ENCODE measurements at places on chromosomes 11 and 22. TPM values are rescaled to one million over a fixed set of nuclear protein-coding genes. Genes with fewer than 3 reads are reported as not detected.

DNA sequence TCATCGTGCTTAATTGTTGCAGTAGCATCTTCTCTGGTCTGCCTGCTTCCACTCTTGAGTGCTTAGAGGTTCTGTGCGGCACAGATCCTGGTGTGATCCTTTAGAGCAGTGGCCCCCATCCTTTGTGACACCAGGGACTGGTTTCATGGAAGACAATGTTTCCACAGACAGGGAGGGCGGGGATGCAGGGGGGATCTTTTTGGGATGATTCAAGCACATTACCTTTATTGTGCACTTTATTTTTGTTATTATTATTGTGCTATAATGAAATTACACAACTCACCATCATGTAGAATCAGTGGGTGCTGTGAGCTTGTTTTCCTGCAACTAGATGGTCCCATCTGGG, 76.8 kb upstream of the SHANK2 start:
- no peak for DNase-seq

DNA sequence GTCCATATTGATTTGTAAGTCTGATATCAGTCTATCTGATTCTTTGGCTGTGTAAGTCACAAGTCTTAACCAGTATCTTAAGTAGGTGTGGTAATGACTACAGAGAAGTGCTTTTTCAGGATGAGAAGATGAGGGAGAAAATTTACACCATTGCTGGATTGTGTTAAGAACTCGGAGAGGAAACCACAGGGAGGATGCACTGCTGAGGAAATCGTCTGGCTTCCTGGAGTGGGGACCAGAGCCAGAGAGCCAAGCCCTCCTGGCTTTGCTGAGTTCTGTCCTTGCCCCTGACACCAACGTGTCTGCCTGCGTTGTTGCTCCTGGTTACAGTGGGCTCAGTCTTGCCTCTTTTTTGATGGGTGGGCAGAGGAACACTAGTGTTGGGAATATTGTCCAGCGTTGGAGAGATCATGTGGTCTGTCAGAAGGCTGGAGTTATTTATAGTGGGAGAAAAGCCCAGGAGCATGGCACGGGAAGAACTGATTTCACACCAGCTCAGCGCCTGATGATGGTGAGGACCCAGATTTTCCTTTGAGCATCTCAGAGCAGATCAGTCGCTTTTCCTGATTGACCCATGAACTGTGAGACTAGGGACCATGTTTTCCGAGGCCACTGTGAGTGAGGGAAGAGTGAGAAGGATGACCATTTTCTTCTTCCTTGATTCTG, 29.6 kb downstream of the MARK2 start:
- no peak for DNase-seq

DNA sequence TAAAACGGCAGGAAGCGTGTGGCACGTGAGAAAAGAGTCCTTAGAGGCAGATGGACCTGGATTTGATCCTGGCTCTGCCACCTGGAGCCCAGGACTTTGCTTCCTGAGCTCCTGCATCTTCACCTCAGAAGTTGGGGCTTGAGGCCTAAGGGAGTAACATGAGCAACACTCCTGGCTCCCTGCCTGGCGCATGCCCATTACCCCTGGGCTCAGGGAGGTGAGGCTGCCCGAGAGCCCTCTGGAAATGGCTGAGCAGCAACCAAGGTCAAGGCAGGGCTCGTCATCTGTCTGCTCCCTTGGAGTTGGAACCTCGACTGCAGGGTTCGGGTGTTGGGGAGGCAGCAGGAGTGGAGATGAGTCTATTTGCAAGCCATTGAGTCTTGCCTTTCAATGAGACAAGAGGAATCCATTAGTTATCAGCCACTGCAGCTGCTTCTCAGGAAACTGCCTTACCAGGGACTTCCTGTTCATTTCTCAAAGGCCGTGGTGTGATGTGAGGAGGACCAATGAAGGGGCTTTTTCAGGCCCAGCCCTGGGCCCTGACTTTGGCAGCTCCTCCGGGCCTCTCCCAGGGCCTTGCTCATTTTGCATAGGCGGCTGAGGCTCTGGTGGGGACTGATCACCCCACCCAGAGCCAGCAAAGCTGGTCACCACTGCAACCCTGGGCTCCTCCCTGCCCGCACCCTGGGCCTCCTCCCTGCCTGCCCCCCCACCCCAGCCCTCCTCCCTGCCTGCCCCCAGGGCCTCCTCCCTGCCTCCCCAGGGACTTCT, 6.4 kb downstream of the FADS2 start:
- peak; percentile 61 for DNase-seq

GRCh38 chr11:108069947-108070346, 51.4 kb upstream of the ACAT1 start:
- DNase-seq = no peak

GRCh38 chr22:30159561-30160353, 79.5 kb downstream of the HORMAD2 start:
- no peak for DNase-seq

DNA sequence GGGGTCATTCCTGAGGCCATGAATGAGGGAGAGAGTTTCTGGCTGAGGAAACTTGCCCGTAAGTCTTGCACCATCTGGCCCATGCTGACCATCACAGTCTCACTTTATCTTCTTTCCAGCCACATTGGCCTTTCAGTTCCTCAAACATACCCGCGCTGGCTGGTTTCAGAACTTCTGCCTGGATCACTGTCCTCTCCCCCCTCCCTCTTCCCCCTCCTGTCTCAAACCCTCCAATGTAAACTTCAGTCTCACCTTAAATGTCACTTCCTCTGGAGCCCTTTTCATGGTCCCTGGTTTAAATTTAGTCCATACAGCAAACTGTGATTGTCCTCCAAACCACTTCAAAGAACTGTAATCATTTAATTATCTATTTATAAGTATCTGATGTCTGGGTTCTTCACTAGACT, 3.7 kb upstream of the TMEM109 start:
- no peak for DNase-seq

GRCh38 chr22:44151676-44152075, 29.0 kb upstream of the PARVG start:
- DNase-seq = no peak

- DNase-seq = no peak
Measured at GRCh38 chr22:50739279-50739691, 1.3 kb downstream of the ACR start.

GRCh38 chr11:13984616-13985450, 22.3 kb downstream of the SPON1 start:
- no peak for DNase-seq

DNA sequence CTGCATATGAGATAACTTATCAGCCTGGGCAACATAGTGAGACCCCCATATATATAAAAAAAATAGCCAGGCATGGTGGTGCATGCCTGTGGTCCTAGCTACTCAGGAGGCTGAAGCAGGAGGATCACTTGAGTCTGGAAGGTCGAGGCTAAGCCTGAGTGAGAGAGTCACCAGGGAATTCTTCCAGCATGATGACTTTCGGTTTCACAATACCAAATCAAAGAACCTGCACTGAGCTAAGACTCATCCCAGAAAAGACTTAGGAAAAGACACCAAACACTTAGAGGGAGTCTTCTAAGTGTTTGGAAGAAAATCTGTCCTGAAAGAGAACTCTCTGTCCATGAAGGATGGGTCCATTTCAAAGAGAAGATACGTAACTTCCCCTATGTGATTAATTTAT, 12.7 kb downstream of the STK33 start:
- no peak for DNase-seq

GRCh38 chr11:72732329-72732728, 19.9 kb downstream of the ARAP1 start:
- no peak for DNase-seq

DNA sequence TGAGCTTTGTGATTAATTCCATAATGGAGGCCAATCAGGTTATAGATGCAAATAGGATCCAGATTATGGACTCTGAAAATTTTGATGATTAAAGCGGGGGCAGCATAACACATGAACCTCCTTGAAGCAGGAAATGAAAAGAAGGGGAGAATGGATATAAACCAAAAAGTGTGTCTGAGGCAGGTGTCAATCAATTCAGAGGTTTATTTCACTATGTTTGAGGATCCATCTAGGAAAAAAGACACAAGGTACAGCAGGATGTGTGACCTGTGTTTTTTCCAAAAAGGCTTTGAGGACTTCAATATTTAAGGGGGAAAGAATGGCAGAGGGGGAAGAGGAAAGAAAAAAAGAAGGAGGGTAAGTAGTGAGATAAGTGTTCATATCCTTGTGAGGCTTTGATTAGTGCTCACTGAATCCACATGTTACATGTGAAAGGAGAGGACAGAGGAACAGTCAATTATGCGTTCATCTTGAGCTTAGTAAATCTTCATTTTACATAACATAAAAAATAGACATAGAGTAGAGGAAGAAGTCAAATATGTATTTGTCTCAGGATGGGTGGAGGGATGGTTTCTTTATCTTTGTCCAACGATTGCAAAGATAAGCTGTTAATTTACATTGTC, 34.1 kb downstream of the MS4A2 start:
- no peak for DNase-seq

- DNase-seq = no peak
Measured at GRCh38 chr11:74725701-74726100, 5.5 kb downstream of the CHRDL2 start.

DNA sequence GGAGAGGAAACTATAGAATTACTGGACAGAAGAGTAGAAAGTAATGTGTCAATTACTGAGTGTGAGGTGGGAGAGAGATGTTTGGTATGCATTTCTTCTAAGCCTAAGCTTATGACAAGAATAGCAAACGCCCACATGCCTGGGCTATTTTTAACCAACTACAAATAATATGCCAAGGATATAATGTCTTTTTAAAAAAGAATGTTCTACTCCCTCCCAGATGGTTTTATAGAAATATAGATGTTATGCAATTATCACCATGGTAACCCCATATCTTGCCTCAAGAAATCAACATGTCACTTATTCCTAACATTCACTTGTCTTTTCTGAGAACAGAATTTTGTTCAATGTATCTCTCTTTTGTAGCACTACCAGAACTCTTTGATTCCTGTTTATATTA, 996.7 kb upstream of the CHORDC1 start:
- no peak for DNase-seq

GRCh38 chr11:116869610-116870009, 32.2 kb upstream of the APOA1 start:
- DNase-seq = no peak

- DNase-seq = no peak
Measured at GRCh38 chr22:45291931-45292290, 7.2 kb downstream of the UPK3A start.

DNA sequence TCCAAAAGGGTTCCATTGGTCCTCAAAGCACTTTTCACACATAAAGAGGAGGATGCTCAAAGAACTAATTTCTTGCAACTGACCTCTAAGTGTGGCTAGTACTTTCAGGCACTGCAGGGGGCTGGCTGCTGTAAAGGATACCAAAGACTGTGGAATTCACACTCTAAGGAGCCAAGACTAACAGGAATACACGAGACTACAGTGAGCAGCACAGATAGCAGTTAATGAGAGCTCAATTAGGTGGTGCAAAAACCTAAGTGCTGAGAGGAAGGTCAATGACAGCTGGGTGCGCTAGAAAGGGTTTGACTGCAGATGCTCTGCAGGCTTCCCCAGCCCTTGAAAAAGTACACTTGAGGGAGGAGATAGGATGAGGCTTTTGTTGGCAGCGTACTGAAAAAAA, 124.3 kb upstream of the NTM start:
- no peak for DNase-seq

DNA sequence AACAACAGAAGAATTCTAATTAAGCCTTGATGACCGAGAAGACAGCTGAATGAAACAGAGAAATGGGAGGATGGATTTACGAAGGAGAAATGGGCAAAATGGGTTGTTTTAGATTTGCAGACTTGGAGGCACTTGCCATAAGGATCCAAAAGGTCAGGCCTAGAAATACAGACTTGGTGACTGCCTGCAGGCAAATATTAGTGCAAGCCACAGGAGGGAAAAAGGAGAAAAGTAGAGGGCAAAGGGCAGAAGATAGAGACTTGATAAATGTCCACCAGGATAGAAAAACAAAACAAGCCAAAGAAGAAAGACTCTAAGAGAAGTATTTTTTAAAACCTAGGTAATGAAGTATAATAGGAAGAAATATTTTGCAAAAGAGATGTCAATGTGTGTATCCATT, 13.1 kb downstream of the CCDC34 start:
- no peak for DNase-seq

- DNase-seq = no peak
Measured at GRCh38 chr11:74388678-74389327, 9.4 kb downstream of the PGM2L1 start.

GRCh38 chr11:67291481-67292381, 2.6 kb downstream of the ANKRD13D start:
- DNase-seq = no peak

DNA sequence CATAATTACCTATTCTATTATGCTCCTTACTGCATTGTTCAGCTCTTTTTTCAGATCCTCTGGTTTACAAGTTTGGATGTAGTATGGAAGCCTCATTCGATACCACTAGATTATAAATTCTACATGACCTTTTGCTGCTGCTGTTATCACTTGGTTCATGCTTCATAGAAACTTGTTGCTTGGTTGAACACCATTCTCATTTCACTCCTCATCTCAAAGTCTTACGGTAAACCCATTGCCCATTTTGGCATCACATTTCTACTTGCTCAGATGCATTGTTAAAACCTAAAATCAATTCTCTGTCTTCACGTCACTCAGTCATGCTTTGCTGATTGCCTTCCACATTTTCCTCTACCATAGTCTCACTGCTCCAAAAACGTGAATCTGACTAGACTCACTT, 155.5 kb upstream of the DDI1 start:
- DNase-seq = no peak

- peak; percentile 90 for DNase-seq
Measured at GRCh38 chr11:12888525-12889158, 120.5 kb upstream of the RASSF10 start.

DNA sequence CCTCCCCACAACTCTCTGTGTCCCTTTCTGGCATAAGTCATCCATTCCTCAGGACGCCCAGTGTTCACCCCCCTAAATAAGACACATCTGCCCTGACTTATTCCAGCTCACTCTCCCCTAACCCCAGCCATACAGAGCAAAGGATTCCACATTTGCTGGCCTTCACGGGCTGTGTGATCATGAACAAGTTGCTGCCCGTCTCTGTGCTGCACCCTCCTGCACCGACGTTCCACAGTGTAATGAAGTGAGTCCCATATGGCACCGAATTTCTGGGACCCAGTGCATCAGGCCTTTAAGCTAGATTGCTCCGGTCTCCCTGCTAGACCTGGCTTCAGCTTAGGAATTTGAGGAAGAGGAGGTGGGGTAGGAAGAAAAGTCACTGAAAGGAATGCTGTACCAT, 22.4 kb upstream of the LRRC32 start:
- no peak for DNase-seq

GRCh38 chr22:42655693-42656092, 6.5 kb upstream of the CYB5R3 start:
- DNase-seq = no peak

The RAC2 gene
- total RNA-seq = 5.6 TPM

The ZNF215 gene
- total RNA-seq = 0.30 TPM

The BARX2 gene
- total RNA-seq = not detected

The RBMXL2 gene
- total RNA-seq = not detected

The BBOX1 gene
- not detected for total RNA-seq

The WNT11 gene
- 7.5 TPM for total RNA-seq

The FOXRED2 gene
- 10.9 TPM for total RNA-seq

The SYT7 gene
- total RNA-seq = 21.5 TPM

The TRAPPC4 gene
- 51.4 TPM for total RNA-seq

The ZNF202 gene
- total RNA-seq = 5.6 TPM

The OR8D1 gene
- total RNA-seq = not detected

Measured in heart right ventricle (tissue), 16 donors.